PC-9 (cell line): ENCODE measurements at places on chromosomes 7 and 10. TPM values are rescaled to one million over a fixed set of nuclear protein-coding genes. Genes with fewer than 3 reads are reported as not detected.

- no peaks in the 10 kb centered on the region for H3K36me3 ChIP-seq
- no peak overlapping the region for H3K27ac ChIP-seq
- no peaks in the 10 kb centered on the region for H3K4me1 ChIP-seq
Measured at GRCh38 chr7:9978106-9979064, 995.3 kb upstream of the PHF14 start.

The ARMC10 gene
- total RNA-seq = 53.3 and 66.0 TPM in 2 replicates

DNA sequence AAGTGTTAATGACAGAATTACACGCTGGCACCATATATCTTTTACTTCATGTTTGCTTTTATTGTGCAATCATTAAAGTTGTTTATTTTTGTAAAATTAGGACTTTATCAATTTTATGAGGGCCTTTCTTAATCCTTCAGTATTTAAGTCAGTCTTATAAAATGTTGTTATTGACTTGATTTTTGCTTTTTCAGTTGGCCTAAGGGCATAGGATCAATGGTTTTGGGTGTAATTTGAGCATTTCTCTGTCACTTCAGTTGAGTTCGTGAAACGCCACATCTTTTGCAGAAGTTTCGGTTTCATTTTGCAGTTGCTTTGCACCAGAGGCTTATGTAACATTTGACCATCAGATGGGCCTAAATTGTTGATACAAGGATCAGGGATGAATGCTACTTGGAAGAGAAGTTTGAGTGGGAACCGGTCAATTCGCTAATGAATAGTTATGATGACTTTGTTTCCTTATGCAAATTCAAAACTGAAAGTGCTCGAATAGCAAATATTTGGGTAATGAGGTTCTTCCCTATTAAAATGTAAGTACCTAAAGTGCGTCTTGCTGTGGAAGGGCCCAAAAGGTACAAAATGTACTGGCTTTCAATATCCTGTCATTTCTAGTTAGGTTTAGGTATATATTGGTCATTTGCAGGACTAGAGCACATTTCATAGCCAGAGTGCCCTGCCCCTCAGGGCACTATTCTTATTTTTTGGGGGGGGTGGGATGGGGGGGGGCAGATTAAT lies 340.9 kb downstream of the LRMDA start:
- H3K36me3 ChIP-seq = no peaks in the 10 kb centered on the region
- H3K4me3 ChIP-seq = no peak overlapping the region
- peak overlapping the region; percentile 76 for H3K27ac ChIP-seq
- no peak for DNase-seq
- no peaks in the 10 kb centered on the region for H3K27me3 ChIP-seq

- H3K27ac ChIP-seq = no peak overlapping the region
- no peak overlapping the region for H3K4me3 ChIP-seq
- H3K36me3 ChIP-seq = no peaks in the 10 kb centered on the region
- no peaks in the 10 kb centered on the region for H3K4me1 ChIP-seq
Measured at GRCh38 chr10:3931224-3931623, 146.2 kb upstream of the KLF6 start.

DNA sequence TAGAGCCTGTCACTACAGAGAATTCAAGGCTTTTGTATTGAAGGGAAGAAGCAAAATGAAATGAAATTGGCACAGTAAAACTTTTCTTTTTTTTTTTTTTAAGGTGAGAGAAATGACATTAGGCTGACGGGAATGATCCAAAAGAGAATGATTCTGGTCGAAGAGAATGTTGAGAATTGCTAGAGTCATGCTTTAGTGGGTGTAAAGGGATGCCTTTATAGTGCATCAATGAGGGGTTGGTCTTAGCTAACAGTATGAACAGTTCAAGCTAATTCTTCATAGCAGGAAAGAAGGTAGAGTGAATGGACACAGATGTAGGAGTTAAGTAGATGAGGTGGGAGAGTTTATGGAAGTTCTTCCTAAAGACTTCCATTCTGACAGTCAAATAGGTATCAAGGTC lies 32.3 kb upstream of the LSM8 start:
- H3K4me3 ChIP-seq = no peak overlapping the region
- H3K36me3 ChIP-seq = no peaks in the 10 kb centered on the region
- H3K27ac ChIP-seq = no peak overlapping the region

The ANXA11 gene
- total RNA-seq = 287 and 318 TPM in 2 replicates

DNA sequence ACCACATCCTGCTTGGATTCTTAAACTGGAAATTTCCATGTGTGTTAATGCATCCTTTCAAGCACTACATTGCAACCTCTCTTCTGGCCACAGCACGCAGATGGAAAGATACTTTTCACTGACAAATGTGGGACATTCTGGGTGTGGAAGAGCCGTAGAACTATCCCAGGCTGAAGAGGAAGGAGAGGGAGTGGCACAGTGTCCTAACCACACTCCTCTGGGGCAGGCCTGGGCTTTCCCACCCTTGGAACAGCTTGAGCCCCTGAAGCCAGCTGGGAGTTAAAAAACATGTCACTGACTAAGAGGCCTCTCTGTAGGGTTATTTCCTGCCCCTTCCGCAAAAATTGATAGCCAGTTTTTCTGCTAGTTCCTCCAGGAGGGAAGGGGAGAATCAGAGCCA lies 34.0 kb upstream of the DNMBP start:
- H3K27ac ChIP-seq = no peak overlapping the region
- no peak for DNase-seq
- H3K4me1 ChIP-seq = no peaks in the 10 kb centered on the region; the same call in 1 of the 2 replicates
- no peak overlapping the region for H3K4me3 ChIP-seq
- H3K36me3 ChIP-seq = no peaks in the 10 kb centered on the region
- H3K27me3 ChIP-seq = no peaks in the 10 kb centered on the region

GRCh38 chr10:33388785-33389184 lies 54.3 kb upstream of the NRP1 start:
- H3K36me3 ChIP-seq = no peaks in the 10 kb centered on the region
- H3K27me3 ChIP-seq = no peaks in the 10 kb centered on the region
- DNase-seq = no peak

The BAMBI gene
- 3.3 and 4.5 TPM in 2 replicates for total RNA-seq

DNA sequence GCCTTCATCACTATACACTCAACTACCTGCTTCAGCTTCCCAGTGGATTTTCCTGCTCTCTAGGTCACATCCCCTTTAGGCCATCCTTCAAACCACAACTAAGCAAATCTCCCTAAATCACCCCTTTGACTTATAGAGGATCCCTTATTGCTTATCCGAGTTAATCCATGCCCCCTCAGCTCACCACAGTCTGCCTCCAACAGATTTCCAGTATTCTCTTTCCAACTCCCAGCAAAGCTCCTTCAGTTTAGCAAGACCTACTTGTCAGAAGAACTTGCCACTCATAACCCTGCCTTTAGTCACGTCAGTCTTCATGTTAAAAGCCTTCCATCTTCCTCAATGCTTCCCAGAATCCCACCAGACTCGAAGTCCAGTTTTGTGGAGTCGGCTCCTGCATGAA lies 38.6 kb downstream of the RAPGEF5 start:
- no peak for DNase-seq
- no peaks in the 10 kb centered on the region for H3K36me3 ChIP-seq
- H3K4me3 ChIP-seq = no peak overlapping the region
- H3K27me3 ChIP-seq = no peaks in the 10 kb centered on the region
- H3K4me1 ChIP-seq = no peaks in the 10 kb centered on the region

GRCh38 chr7:134318443-134318842 lies 1.7 kb upstream of the SLC35B4 start:
- no peaks in the 10 kb centered on the region for H3K36me3 ChIP-seq
- H3K4me1 ChIP-seq = peaks cover 14% of the 10 kb centered on the region
- no peak overlapping the region for H3K27ac ChIP-seq
- H3K27me3 ChIP-seq = no peaks in the 10 kb centered on the region
- no peak for DNase-seq
- H3K4me3 ChIP-seq = no peak overlapping the region

The DNTT gene
- not detected in 2 replicates for total RNA-seq

The FMC1 gene
- total RNA-seq = 12.5 and 15.1 TPM in 2 replicates

DNA sequence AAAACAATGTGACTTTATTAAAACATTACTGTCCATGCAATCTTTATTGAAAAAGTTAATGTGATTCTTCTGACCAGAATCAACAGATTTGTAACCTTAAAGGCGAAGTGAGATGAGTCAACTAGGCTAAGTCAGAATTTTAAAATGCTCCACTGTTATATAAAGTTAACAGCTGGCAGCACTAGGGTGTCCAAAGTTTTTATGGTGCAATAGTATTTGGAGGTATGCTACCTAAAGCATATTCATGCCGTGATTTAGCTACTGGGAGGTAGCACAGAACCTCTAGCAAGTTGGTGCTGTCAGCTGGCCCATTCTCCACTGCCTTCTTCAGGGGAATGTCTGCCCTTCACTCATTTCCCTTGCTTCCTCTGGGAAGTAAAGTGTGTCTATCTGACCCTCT lies 126.7 kb downstream of the RAPGEF5 start:
- no peaks in the 10 kb centered on the region for H3K36me3 ChIP-seq
- DNase-seq = no peak
- no peak overlapping the region for H3K4me3 ChIP-seq
- no peaks in the 10 kb centered on the region for H3K27me3 ChIP-seq
- peaks cover 16% of the 10 kb centered on the region for H3K4me1 ChIP-seq

The HTR5A gene
- total RNA-seq = not detected in 2 replicates

DNA sequence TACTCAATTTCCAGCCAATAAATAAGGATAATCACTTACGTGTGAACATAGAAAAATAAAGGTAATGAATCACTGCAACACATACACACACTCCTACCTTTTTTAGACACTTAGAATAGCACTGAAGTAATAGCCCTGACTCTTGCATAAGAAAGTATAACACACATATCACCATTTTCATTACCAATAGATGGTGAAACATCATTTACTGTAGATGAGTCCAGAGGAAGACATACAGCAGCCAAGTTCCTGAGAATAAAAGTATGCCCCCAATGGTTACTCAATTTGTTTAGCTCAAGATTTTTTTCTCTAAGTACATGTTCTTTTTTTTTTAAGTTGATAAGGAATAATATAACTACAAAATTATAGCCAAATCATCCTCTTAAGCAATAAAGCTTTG lies 316.3 kb downstream of the PARD3 start:
- no peak for DNase-seq
- H3K36me3 ChIP-seq = no peaks in the 10 kb centered on the region
- no peaks in the 10 kb centered on the region for H3K27me3 ChIP-seq
- peaks cover 15% of the 10 kb centered on the region for H3K4me1 ChIP-seq
- no peak overlapping the region for H3K27ac ChIP-seq

GRCh38 chr7:25926009-25926408 lies 226.0 kb upstream of the NFE2L3 start:
- H3K4me3 ChIP-seq = no peak overlapping the region
- no peak for DNase-seq
- H3K4me1 ChIP-seq = no peaks in the 10 kb centered on the region
- H3K36me3 ChIP-seq = no peaks in the 10 kb centered on the region

The NXPH1 gene
- total RNA-seq = not detected in 2 replicates

DNA sequence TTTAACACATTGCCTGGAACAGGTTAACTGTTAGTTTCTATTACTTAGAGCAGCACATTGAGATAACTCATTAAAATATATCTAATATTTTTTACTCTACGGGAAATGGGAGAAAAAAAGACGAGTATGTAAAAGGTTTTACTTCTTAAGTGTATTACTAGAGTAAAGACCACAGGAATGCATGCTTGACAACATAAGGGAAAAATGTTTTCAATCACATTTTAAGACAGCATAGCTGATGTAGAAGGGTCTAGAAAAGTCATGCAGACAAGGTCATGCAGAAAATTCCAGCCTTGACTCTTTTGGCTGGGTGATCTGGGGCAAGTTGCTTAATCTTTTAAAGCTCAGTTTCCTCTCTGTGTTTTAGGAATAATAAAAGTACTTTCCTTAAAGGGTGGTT lies 806.2 kb downstream of the CNTNAP2 start:
- H3K27ac ChIP-seq = no peak overlapping the region
- no peaks in the 10 kb centered on the region for H3K36me3 ChIP-seq
- no peak for DNase-seq
- no peaks in the 10 kb centered on the region for H3K4me1 ChIP-seq
- H3K27me3 ChIP-seq = no peaks in the 10 kb centered on the region
- no peak overlapping the region for H3K4me3 ChIP-seq

DNA sequence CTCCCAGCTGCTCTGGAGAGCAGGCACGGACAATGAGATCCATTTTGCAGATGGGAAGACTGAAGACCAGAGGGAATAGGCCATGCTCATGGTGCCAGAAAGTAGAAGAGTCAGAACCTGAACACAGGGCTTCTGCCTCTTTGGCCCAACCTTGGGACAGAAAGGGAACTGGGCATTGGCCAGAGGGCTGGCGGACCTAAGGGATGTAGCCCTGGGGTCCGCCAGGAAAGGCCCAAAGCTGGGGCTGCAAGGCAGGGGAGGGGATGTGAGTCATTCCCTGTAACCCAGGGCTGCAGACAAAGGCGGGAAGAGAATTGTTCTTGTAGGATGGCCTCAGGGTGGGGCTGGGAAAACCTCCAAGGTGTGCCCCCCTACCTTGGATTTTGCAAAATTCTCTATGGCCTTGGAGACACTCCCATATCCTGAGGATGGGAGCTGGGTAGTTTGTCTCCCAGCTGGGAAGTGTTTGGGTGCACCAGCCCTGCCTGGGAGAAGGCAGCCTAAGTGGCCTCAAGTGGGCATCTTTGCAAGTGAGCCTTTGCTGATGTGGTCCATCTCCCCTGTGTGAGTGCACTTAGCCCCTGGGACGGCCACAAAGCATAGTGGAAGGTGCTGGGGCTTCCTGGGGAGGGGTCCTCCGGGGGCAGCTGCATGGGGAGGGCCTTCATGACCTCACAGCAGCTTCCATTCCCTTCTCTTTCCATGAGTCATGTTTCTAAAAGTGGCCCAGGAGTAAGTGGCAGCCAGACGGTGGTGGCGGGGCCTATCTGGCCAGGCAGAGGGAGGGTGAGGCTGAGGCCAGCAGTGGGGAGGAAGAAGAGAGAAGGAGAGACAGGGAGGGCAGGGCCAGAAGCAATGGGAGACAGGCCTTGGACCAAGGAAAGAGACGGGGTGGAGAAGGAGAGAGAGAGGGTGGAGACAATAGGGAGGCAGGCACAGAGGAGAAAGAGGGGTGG lies 9.2 kb downstream of the AQP1 start:
- peak; percentile 69 for DNase-seq
- H3K4me1 ChIP-seq = peaks cover 31% of the 10 kb centered on the region
- H3K27me3 ChIP-seq = no peaks in the 10 kb centered on the region
- H3K4me3 ChIP-seq = no peak overlapping the region
- H3K27ac ChIP-seq = no peak overlapping the region
- H3K36me3 ChIP-seq = no peaks in the 10 kb centered on the region

DNA sequence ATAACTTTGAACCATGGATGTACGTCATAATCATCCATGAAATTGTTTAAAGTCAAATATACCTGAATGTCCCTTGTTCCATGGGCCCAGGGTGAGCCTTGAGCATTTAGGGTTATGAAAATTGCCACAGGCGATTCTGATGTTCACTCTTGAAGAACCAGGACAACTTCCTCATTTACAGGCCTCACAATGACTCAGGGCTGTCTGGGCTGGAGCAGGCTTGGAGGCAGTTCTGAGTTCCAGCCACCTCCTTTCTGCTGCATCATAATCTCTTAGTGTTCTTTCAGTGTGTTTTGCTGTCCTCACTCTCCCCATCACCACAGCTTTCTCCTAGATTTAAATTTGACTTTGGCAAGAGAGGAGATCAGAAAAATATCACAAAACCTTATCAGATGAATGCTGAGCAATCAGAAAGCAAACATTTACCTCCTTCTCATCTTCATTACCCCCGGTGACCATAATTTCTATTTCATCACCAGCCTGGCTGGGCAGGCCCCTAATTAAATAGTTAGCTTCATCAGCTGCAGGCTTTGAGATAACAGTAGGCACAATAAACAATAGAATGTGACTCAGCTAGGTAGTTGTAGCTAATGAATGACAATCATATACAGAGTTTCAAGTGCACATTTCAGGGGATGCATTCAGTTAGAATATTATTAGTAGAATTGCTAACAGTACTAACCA lies 571.0 kb downstream of the SH2D4B start:
- no peak for DNase-seq
- H3K27ac ChIP-seq = no peak overlapping the region
- H3K4me3 ChIP-seq = no peak overlapping the region
- no peaks in the 10 kb centered on the region for H3K27me3 ChIP-seq
- H3K4me1 ChIP-seq = no peaks in the 10 kb centered on the region

The TET1 gene
- total RNA-seq = 1.9 and 2.4 TPM in 2 replicates
